ENCODE measurements at places on chromosomes 6 and 20. TPM values are rescaled to one million over a fixed set of nuclear protein-coding genes. Genes with fewer than 3 reads are reported as not detected.

SLC35D3 gene
- polyA plus RNA-seq = not detected

DNA sequence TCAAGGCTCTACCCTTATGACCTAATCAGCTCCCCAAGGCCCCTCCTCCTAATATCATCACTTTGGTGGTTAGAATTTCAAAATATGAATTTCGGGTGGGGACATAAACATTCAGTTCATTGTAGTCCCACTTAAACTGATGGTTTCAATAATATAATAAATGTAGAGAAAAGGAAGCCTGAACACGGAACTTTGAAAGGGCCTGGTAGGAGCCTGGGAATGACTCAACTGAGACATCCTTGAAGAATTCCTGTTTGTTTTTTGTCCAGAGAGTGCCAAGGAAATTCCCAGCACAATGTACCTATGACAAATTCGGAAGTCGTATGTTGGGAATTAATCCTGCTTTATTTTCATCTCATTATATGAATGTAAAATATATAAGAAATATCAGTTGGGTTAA lies 457.9 kb downstream of the PLCB1 start:
- DNase-seq = no peak

- no peak for DNase-seq
Observed at GRCh38 chr20:7966176-7966575, 25.9 kb upstream of the HAO1 start.

DNA sequence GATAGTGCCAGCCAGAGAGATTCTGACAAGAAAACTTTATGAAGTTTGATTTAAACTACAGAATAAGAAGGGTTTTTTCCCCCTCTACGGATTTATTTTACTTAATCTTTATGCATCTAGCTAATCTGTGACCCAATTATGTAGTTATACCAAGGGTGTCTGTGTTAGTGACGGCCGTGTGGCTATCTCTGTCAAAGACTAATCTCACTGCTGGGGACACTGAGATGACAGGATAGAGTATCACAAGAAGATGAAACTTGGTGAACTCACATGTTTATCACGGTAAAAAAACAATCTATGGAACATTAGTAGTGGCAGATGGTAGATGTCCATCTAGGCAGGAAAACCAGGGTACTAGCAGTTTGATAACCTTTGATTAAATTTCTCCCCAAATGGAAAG lies 149.7 kb downstream of the AHI1 start:
- DNase-seq = no peak

GRCh38 chr6:108804956-108805355 lies 43.3 kb upstream of the ARMC2 start:
- no peak for DNase-seq

DNA sequence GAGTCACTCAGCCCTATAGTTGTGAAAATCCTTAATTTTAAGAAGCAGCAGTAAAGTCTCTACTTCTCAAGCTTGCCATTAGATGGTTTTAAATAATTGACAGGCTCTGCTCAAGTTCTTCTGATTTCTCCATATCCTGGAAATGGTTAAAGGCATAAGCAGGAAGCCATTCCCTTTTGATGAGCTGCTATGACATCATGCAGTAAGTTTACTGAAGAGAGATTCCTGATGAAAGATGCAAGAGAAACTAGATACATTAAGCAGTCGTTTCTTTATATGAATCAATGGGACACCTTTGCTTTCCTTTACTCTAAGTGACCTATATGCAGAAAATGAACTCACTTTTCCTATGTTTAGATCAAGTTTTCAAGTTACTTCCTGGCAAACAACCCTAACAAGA lies 9.8 kb downstream of the POPDC3 start:
- no peak for DNase-seq

GRCh38 chr6:62740596-62740995 lies 454.6 kb upstream of the KHDRBS2 start:
- DNase-seq = no peak

- no peak for DNase-seq
Observed at GRCh38 chr6:138237463-138237862, 19.2 kb upstream of the PBOV1 start.

DNA sequence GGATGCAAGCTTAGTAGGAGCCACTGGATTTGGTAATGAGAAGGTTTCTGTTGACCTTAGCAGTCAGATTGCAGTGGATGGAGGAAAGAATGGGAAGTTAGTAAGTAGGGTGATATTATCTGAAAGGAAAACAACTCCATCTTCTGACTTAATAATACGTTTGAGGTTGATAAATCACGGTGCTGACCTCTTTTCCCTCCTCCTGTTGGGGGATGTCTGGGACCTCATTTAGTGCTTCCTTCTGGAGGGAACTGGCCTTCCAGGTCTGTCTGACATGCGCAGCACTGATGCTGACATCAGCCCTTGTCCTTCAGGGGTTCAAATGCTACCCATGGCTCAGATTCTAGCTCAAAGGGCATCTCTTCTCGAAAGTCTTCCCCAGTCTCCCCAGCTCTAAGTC lies 48.2 kb upstream of the AKAP12 start:
- no peak for DNase-seq

DNA sequence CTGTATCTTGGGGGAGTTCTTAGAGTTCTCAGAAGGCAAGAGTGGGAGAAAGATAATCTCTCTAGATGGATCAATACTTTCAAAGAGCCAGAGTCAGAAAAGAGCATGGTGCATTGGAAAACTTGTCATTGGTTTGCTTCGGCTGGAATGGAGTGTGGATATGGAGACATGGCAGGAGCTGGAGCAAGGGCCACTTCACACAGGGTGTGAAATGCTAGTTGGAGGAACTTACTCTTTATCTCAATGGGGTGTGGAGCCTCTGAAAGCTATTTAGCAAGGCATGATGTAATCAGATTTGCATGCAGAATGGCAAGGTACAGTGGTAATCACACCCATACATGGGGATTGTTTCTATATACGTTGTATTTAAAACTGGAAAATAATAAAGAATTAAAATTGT lies 31.5 kb upstream of the PAQR8 start:
- DNase-seq = no peak

DNA sequence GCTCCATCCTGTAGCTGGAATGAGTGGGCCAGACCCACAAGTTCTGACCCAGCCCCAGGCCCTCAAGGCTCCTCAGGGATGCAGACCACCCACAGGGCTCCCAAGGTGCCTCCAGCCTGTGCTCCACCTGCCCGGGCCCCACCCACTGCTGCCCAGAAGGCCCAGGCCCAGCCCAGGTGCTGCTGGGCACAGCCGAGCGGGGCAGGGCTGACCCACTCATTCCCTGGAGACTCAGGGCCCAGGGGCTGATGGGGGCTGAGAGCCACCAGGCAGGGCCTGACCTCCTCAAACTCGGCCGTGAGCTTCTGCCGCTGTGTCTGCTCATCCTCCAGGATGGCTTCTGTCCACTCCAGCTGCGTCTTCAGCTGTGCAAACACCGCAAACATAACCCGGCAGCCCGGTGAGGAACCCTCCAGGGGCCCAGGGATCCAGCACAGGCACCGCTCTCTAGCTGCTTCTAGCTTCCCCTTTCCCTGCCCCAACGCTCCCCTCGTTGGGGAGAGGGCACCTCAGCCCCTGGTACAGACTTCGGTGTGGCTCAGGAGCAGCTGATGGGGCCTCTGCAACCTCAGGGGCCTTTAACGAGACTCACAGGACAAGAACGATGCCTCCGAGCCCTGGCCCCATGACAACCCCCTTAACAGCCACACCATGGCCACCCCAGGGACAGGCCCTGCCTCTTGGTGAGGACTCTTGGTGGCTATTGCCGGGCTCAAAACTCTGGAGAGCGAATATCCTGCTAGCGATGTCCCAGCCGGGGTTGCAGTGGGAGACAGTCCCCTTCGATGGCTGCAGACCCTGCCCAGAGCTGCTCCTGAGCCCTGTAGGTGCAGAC lies 46.0 kb downstream of the DSTN start:
- no peak for DNase-seq

Data from muscle of arm (tissue), 14 donors.